ENCODE measurements at places on chromosomes 3 and 15. TPM values are rescaled to one million over a fixed set of nuclear protein-coding genes. Genes with fewer than 3 reads are reported as not detected.

DNA sequence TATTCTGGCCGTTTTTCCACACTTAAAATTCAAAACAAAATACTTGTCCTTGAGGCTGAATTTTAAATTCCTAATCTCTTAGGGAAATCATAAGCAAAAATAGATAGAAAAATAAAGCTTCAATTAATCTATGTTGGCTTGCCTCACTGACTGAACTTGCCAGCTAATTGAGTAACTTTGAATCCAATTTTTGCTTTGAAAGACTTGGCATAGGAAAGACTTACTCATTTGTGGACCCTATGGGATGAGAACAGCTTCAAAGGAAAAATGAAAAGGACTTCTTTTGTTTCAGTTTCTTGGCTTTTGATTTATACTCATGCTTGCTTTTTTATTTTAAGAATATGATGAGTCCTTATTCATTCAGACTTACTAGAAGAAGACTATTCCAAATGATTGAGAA lies 370.7 kb upstream of the RARB start:
- DNase-seq: no peak

DNA sequence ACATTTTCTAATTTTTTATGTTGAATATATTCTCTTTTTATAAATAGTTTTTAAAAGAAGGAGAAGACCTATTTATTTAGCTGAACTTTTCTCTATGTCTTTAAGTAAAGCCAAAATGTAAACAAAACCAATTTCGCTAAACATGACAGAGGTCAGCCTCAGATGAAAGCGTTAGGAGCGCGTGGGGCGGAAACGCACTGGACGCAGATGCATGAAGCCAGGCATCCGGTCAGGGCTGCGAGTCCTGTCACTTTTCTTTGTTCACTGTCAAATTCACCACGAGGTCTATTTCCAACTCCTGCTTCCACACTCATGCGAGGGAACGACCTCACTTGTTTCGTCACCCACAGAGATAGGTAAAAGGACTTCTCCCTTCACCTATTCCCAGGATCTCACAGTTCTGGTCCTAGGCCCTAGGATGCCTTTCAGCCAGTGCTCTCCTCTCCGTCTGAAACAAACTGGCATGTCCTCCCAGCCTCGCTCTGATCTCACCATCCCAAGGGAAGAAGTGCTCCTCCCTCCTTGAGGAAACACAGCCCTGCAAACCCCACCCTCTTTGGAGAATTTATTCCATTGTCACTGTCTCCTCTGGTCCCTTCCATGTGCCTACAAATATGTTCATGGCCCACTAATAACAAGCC lies 57.9 kb downstream of the ITGB5 start:
- no peak for DNase-seq

The ACTRT3 gene
- total RNA-seq: 4.2 TPM

The ARL8B gene
- 52.4 TPM for total RNA-seq

DNA sequence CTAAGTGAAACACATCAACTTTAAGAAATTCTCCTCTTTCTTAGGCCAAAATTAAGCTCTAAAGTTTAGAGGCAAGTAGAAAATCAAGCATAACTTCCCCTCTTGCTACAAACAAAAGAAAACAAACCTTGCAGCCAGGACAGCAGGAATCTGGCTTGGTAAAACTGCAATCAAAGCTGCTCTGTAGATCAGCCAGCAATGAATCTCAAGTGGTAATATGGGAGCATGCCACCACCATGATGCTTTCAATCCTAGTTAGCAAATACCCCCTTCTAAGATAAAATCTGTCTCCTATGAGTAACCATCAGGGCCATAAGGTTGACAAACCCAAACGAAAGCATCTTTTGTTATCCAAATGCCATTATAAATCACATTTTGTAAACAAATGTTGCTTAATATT lies 208.3 kb upstream of the PLSCR5 start:
- no peak for DNase-seq

DNA sequence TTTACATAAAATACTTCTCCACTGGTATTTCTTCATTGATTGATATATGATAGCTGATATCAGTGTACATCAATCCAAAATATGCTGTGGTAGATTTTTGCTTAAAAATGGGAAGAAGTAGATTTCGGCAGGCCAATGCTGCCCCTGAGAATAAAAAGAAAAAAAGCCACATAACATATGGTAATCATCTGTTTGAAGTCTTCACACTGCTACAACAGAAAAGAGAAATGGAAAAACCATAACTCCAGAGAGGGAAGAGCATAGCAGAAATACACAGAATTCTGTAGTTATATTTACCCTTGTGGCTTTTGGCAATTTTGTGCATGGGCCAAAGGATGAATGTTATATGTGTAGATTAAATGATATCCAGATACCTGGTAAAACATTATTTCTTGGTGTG lies 143.1 kb upstream of the KCNMB2 start:
- no peak for DNase-seq

DNA sequence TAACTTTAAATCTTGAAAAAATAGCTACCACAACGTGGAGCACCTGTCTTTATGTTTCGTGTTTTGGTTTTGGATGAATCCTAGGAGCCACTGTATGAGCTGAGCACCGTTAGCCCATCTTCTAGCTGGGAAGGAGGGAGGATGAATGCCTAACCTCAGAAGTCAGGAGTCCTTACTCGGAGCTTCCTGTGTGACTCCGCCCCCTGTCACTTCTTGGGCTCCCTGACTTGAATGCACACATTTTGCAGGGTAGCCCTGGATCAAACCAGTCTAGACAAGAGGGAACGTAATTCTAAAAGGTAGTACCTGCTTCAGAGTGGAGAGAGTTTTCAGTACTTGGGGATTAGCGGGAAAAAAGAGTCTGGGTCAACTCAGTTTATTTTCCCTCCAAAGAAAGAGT lies 5.3 kb downstream of the GABRA5 start:
- DNase-seq: no peak

DNA sequence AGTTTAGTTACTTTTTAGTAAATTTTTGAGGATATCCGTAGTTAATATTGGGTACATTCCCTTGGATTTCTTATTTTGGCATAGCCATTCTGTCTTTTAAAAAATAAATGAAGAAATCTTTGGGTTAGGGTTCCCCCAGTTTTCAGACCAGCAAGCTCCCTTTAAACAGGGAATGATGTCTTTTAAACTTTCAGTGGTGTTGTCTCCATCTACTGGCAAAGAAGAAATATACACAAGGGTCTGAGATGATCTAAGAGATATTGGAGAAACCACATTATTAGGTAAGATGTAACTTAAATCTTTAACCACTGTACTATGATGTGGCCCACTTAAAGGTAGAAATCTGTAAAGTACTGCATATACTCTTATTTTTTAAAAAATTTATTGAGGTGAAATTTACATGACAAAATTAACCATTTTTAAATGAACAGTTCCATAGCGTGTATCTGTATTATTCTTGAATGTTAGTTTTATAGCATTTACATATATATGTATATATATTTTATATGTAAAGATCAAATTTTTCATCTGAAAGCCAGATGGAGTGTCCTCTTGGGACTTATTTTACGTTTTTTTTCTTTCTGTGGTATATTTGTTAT lies 35.1 kb upstream of the EIF3J start:
- peak; percentile 75 for DNase-seq

The SRP14 gene
- 427 TPM for total RNA-seq

The CYP1A2 gene
- not detected for total RNA-seq

GRCh38 chr3:53144862-53145712 lies 14.9 kb upstream of the RFT1 start:
- DNase-seq: no peak

DNA sequence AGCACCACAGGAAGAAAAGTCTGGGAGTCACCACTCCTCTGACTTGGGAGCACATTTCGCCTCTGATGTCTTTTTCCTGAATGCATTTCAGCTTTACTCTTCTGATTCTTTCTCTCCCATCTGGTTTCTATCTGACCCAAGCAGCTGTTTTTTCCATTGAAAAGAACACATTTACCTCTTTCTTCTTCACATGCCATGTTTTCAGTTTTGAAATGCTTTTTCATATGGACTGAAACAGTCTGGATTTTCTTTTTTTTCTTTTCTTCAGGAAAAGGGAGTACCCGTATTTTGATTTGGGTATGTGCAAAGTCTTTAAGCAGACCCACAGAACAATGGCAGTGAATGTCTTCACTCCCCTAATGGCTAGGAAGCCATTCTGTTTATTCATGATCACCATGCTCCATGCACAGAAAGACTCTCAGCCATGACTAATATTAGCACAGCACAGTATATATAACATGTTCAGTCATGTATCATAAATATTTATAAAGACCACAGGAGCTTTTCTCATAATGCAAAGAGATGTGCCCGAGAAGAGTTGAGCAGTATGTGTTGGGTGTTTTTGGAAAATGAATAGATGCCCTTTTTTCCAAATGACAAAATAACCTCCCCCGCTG lies 82.7 kb upstream of the LRIG1 start:
- DNase-seq: no peak

DNA sequence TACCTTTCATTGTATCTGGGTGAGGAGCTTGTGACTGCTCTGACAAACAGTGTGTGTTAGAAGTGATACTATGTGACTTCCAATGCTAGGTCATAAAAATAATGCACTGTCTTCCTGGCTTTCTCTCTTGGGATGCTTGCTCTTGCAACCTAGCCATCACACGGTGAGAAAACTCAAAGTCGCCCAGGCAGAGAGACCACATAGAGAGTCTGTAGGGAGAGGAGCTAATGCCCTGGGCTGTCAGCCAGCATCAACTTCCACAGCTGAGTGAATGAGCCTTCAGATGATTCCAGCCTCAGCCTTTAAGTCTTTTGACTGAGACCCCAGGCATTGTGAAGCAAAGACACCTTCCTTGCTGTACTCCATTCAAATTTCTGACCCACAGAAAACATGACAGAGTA lies 220.6 kb upstream of the SGO1 start:
- DNase-seq: no peak

GRCh38 chr3:129077222-129077621 lies 16.6 kb downstream of the GP9 start:
- no peak for DNase-seq

GRCh38 chr3:125002414-125003368 lies 53.1 kb downstream of the HEG1 start:
- no peak for DNase-seq

- peak; percentile 99 for DNase-seq
Observed at GRCh38 chr3:184756151-184757021, 44.5 kb upstream of the MAGEF1 start.

- DNase-seq: no peak
Observed at GRCh38 chr3:188446766-188447165, 292.8 kb downstream of the LPP start.

DNA sequence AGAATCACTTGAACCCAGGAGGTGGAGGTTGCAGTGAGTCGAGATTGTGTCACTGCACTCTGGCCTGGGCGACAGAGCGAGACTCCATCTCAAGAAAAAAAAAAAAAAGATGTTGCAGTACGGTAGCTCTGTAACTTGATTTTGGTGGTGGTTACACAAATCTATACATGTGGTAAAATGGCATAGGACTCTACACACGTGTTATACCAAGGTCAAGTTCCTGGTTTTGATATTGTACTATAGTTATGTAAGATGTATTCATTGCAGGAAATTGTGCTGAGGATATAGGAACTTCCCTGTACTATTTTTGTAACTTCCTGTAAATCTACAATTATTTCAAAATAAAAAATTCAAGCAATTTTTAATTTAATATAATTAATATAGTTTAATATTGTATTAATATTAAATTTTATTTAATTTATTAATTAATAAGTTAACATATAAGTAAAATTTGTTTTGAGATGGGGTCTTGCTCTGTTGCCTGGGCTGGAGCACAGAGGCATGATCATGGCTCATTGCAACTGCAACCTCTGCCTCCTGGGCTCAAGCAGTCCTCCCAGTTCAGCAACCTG lies 9.9 kb downstream of the MYD88 start:
- DNase-seq: no peak

The SCAANT1 gene
- not detected for total RNA-seq

DNA sequence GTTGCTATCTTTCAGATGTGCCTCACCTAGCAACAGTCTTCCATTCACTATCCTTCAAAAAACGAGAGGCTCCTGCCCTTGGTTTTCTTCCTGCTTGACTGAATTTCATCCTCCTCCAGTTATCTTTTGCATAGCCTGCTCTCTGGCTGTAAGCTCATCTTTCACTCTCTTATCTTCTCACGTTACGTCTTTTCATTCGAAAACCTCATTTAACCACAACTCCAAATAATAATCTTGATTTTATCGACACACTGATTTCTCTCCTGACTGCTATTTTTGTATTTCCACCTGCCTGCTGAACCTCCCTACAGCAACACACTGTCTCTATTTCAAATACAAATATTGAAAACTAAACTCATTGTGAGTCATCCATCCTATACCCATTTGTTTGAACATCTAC lies 230.7 kb upstream of the TMC3 start:
- no peak for DNase-seq

- DNase-seq: peak; percentile 50
Observed at GRCh38 chr3:136730595-136731273, 21.4 kb downstream of the STAG1 start.

DNA sequence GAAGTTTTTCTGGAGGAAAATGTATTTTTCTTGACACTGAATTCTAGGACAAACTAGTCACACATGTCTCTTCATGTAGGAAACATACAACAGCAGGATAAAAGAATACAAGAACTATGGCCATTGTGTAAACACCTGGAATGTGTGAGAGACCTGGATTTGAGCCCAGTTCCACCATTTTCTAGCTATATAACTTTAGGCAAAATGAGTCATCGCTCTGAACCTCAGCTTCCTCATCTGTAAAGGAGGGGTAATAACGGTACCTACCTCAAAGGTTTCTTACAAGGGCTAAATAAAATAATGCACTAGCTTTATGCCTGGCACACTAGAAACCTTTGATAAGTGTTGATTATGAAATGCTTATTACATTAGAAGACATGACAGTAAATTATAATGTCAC lies 57.8 kb downstream of the RIOX2 start:
- DNase-seq: no peak

DNA sequence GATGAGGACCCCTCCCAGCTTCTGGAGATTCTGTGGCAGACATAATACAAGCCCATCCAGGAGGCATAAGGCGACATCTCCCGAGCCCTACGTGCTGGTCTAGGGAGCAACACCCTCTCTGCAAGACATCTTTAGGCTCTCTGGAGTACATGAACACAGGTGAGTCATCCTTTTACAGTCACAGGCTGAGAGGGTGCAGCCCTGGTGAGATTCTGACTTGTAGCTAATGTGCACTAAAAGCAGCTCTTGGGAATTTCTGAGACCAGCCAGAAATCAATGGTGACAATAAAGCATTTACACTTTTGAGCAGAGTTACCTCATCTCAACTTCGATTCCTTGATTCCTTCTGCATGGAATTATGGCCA lies 131.1 kb downstream of the XXYLT1 start:
- no peak for DNase-seq

The NUP210 gene
- 87.7 TPM for total RNA-seq

The SLC51A gene
- total RNA-seq: not detected

- peak; percentile 78 for DNase-seq
Observed at GRCh38 chr3:33954956-33955355, 156.5 kb downstream of the PDCD6IP start.

- DNase-seq: no peak
Observed at GRCh38 chr3:151307131-151307530, 9.5 kb downstream of the GPR87 start.

DNA sequence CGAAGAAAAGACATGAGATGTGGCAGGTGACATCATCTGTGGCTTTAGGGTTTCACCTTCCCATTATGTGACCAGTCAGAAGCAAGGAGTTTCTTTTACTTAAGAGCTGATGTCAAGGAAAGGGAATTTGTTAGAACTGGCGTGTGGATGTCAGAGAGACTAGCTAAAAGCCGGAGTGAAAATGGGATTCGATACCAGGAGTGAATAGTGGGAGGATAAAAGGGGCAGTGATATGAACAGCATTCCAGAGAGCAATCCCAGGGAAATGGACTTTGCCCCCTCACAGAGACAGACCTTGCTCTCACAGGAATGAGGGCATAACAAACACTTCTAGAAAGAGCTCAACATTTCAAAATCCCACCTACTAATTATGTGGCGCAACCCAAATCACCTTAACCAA lies 5.9 kb upstream of the FMN1 start:
- DNase-seq: no peak

The CALML4 gene
- 7.0 TPM for total RNA-seq

All from Karpas-422 (cell line).